NCI-H2107 (cell line): ENCODE measurements at places on chromosomes 7 and 10.
A peak's percentile ranks its signal among the peaks of the same experiment; 100 is the strongest.

DNA sequence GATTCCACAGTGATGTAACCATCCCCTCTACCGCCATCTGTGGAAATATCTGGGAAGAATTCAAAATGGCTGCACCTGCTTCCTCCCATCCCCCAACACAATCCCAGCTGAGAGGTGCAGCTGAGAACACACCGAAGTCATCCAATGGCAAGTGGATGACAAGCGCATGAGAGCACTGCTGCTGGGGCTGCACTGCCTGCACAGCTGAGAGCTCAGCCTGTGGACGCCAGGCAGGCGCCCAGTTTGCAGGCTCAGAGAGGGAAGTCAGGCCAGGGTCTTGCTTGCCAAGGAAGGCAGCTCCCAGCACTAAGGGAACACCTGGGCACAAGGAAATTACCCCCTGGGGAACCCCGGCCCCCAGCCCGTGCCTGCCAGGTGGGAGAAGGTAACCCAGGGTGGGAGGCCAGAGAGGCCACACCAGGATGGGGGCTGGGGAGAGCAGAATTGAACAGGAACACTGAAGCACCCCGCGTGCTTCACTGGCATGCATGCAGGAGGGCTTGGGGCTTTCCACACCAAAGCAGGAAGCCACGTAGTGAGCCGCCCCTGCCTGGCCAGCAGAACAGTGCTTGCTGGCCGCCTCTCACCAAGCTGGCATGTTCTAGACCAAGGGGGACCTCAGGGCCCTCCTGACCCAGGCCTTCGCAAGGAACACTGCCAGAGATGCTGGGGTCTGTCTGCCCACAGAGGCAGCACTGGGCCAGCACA, 46.2 kb downstream of the FAM53B start:
- no peak for DNase-seq

GRCh38 chr10:15661574-15661973, 58.1 kb downstream of the ITGA8 start:
- no peak for DNase-seq

DNA sequence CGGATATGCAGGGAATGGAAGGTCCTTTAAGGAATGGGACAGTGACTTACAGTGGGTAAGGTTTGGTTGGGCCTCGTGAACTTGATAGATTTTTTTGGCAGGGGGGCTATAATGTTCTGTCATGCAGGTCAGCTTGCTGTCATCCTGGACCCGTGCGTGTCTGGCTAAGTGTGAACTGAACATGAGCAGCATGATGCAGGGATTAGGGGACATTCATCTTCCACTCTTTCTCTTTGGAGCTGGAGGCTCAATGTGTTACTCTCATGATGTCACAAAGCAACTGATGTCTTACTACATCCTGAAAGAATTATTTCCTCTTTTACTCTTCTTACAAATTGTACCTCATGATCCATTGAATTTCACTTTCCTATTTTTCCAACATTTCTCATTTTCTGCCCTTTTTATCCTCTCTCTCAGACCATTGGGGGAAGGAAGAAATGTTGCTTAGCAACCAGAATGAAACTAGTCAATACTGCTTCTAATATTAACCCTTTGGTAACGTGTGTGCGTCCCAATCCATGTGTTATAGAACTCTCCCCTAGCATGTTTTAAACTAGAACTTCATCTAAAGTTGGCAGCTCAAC, 549.1 kb downstream of the LRMDA start:
- DNase-seq = no peak

GRCh38 chr10:11886851-11887250, 63.7 kb downstream of the PROSER2 start:
- no peak for DNase-seq

DNA sequence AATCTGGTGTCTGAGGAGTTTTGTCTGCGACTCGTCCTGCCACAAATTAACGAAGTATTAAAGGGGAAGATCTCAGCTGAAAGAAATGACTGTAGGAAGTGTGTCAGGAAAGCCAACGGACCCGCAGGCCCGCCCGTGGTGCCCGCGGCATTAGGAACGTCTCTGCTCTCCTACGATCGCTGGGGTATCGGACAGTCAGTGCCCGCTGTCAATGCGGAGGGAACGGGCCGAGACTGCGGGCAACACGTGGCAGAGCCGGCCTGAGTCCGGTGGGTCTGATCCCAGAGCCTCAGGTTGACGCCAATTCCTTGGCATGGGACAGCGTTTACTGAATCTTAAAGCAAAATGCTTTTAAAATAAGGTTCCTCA, 128.7 kb downstream of the KBTBD2 start:
- no peak for DNase-seq

- DNase-seq = no peak
Measured at GRCh38 chr7:14999331-14999730, 96.8 kb upstream of the DGKB start.

DNA sequence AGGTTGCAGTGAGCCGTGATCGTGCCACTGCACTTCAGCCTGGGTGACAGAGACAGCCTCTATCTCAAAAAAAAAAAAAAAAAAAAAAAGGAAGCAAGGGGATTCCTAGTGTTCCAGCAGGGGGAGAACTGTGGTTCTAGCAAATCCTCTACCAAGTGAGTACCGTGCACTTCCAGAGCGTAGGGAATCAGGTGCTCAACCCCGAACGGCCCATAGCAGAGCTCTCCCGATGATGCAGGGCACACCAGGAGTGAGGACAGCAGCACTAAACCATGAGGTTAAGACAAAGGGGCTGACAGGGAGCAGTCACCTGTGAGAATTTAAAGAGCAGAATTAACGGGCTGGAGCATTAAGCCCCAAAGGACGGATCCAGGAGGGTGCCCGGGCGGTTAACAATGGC, 173.6 kb downstream of the PTPRN2 start:
- peak; percentile 20 for DNase-seq

DNA sequence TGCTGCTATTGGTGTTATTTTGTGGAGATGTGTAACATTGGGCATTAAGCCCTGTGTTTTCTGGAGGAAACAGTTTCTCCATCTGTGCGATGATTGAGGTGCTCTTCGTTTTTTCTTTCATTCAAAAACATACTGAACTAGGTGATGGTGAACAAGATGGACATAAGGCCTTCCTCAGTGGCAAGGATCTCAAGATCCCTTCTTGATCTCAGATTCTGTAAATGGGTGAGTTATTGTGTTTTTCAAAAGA, 759 bp upstream of the ELAPOR2 start:
- no peak for DNase-seq

- no peak for DNase-seq
Measured at GRCh38 chr10:60964257-60965235, 20.6 kb upstream of the RHOBTB1 start.

- no peak for DNase-seq
Measured at GRCh38 chr10:114084215-114084614, 40.5 kb downstream of the ADRB1 start.

DNA sequence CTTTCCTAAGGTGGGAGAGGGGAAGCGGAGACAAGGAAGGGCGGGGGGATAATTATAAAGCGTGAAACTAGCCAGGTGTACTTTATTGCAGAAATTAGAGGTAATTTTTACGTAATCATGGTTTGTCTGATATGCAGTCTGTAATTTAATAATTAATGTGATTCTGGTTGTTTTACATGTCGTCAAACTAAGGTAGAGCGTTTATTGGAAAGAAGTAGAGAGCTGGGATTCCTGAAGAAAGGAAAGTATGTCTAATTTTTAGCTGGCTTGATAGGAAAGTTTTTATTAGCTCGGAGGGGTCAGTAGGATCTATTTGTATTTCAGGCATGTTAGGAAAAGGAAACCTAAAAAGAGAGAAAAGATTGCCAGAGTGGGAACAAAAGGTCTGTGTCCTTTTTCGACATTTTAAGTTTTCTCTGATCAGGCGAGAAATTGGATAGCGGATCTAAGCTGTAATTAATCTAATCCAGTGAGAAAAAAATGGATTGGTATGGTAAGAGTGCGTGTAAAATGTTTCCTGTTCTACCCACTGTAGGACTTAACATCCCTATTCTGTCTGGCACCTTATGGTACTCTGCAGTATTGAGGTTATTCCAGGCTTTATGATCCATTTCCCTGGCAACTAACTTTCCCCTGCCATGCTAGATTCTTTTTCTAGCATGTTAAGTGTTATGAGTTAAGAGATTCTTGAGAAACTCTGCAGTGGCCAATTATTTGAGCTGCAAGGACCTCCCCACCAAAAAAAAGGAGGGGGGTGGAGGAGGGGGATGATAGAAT, 1.4 kb downstream of the CELF2 start:
- DNase-seq = no peak

- no peak for DNase-seq
Measured at GRCh38 chr10:17213646-17214349, 12.3 kb upstream of the TRDMT1 start.

DNA sequence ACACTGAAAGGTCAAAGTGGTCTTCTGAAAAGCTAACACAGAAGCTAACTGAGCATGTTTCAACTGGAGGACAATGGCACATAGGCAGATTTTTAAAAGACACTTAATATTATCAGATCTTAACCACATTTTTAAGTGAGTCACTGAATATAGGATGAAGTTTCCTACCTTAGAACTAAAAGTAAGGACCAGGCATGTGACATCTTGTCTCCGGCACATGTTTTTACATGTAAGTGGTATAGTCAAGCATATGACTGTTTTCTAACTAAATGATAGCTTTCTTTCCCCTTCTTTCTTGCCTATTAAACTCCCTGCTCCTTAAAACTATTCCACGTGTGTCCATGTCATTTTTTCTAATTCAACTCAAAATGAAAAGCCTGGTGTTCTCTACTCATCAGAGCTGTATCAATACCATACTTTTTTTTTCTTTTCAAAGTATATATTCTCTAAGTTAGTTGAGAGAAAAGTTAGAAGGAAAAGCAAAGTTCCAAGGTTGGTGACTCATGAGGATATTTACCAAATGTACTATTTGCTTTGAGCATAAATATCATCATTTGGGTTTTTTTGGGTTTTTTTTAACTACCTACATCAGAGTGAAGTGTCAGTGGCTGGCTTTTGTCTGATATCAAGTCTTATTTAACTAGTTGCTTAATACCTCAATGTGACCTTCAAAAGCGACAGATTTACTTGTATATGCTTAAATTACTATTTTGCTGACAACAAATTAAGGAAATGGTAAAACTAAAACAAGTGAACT, 127.5 kb downstream of the CRPPA start:
- DNase-seq = no peak

GRCh38 chr10:124670849-124671248, 73.3 kb downstream of the FAM53B start:
- DNase-seq = no peak

- DNase-seq = no peak
Measured at GRCh38 chr7:147829016-147829415, 761.5 kb upstream of the C7orf33 start.

DNA sequence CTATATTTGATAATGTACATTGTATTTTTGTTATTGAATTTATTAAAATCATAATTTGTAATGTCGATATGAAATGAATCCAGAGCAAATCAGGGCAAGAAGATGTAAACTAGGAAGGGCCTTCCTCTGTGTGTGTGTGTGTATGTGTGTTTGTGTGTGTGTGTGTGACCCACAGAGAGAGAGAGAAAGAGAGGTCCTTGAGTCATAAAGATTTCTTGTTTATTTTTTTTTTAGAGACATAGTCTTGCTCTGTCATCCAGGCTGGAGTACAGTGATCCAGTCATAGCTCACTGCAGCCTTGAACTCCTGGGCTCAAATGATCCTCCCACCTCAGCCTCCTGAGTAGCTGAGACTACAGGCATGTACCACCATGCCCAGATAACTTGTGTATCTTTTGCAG, 50.7 kb downstream of the INPP5F start:
- DNase-seq = no peak

DNA sequence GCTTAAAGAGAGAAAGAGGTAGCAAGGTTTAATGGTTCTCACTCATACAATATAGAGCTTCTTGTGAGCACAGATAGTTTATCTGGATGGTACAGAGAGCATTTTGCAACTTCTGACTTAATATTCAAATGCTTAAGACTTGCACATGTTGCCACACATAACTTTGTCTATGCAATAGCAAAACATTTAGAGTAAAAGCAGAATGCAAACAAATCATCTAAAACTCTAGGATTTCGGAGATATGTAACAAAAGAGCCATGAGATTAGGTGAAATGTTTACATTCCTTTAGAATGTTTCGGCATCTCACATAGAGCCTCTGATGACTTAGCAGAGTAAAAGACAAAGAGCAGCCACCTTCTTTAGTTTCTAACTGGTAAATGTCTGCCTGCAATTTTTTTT, 717.1 kb upstream of the LRRN3 start:
- no peak for DNase-seq

- no peak for DNase-seq
Measured at GRCh38 chr7:47074702-47075153, 507.2 kb downstream of the TNS3 start.

DNA sequence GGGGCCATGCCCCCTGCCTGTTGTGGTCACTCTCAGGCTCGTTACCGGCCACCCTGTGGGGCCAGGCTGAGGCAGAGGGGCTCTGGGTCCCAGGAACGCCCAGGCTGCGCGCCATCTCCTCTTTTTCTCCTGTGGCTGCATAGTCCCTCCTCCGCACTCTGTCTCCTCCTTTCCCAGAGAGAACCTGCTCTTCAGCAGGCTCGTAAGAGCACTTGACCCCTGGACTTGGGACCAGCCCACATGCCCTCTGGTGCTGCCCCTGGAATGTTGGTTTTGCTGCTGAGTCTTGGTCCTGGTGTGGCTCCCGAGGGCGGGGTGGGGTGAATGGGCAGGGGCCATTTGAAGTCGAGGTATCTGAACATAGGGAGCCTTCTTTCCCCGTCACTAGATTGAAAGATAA, 6.6 kb upstream of the BHLHA15 start:
- no peak for DNase-seq

GRCh38 chr7:106820321-106821217, 44.5 kb upstream of the PIK3CG start:
- no peak for DNase-seq

- no peak for DNase-seq
Measured at GRCh38 chr7:7720750-7721621, 2.6 kb upstream of the RPA3 start.

GRCh38 chr7:131506597-131506996, 49.8 kb downstream of the PODXL start:
- DNase-seq = no peak

DNA sequence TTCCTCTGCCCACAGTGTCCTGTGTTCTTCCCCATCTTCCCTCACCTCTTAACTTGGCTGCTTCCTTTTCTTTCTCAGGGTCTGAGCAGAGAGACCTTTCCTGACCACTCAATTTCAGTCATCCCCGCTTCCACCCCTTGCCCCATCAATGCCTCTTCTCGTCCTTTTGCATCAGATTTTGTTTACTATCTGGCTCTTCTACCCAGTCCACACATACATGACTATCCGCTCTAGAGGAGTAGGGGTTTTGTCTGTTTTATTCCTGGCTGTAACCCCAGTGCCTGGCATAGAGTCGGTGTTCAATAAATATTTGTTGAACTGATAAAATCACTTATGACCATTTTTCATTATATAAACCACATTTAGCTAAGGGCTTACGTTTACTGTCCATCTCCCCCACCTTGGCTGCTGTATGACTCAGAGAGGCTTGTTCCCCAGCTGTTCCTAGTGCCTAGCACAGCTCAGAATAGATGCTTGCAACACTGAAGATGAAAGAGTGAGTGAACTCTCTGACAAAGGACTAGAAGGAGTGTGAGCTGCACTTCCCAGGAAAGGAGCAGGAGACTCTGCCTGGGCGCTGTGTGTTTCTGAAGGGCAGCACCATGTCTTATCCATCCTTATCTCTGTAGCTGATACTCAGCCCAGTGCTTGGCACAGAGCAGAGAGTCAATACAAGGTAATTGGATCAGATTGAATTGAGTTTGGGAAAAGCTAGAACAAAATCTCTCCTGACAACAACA, 21.9 kb downstream of the ARID5B start:
- DNase-seq = no peak
